Purkinje cell (primary cell): ENCODE measurements at places on chromosomes 3 and 15. TPM values are rescaled to one million over a fixed set of nuclear protein-coding genes. Genes with fewer than 3 reads are reported as not detected.

The ELL3 gene
- not detected in 2 replicates for polyA plus RNA-seq

The CACNA1D gene
- polyA plus RNA-seq, result 1.9 and 3.1 TPM in 2 replicates

The SCN11A gene
- 0.66 and 0.69 TPM in 2 replicates for polyA plus RNA-seq

The OSBPL10 gene
- polyA plus RNA-seq, result 1.7 TPM in 1 of 2 replicates, not detected in the other

The EIF5A2 gene
- polyA plus RNA-seq, result 32.6 and 45.4 TPM in 2 replicates

The ABI3BP gene
- 1.8 TPM in 1 of 2 replicates, not detected in the other for polyA plus RNA-seq

The CGNL1 gene
- polyA plus RNA-seq, result 5.9 and 7.8 TPM in 2 replicates

The MTHFS gene
- 23.3 and 35.2 TPM in 2 replicates for polyA plus RNA-seq

The AADAC gene
- not detected in 2 replicates for polyA plus RNA-seq

The C2CD4A gene
- polyA plus RNA-seq, result not detected in 2 replicates

The TLR9 gene
- polyA plus RNA-seq, result not detected in 2 replicates

The CLDN16 gene
- not detected in 2 replicates for polyA plus RNA-seq

The BFSP2 gene
- not detected in 2 replicates for polyA plus RNA-seq

The RSL24D1 gene
- 182 and 194 TPM in 2 replicates for polyA plus RNA-seq

The ALAS1 gene
- polyA plus RNA-seq, result 54.1 and 54.5 TPM in 2 replicates

The PROK2 gene
- polyA plus RNA-seq, result 8.7 and 10.5 TPM in 2 replicates

The FBXO40 gene
- 0.84 and 1.2 TPM in 2 replicates for polyA plus RNA-seq

The ITGA11 gene
- 0.06 and 0.42 TPM in 2 replicates for polyA plus RNA-seq

The CNTN4 gene
- 49.9 and 60.9 TPM in 2 replicates for polyA plus RNA-seq

The TOPAZ1 gene
- not detected in 2 replicates for polyA plus RNA-seq

The FAM107A gene
- 13.8 and 16.7 TPM in 2 replicates for polyA plus RNA-seq

The ADGRG7 gene
- not detected in 2 replicates for polyA plus RNA-seq

The ASB14 gene
- polyA plus RNA-seq, result 0.13 and 1.8 TPM in 2 replicates

The UROC1 gene
- not detected in 2 replicates for polyA plus RNA-seq

The PP2D1 gene
- not detected in 2 replicates for polyA plus RNA-seq

The CYP1A2 gene
- polyA plus RNA-seq, result not detected in 2 replicates

The MEGF11 gene
- 0.44 and 1.1 TPM in 2 replicates for polyA plus RNA-seq

The TRIM71 gene
- polyA plus RNA-seq, result 0.27 TPM in 1 of 2 replicates, not detected in the other

The TBC1D23 gene
- polyA plus RNA-seq, result 34.0 and 42.0 TPM in 2 replicates

The CEMIP gene
- 0.24 and 2.6 TPM in 2 replicates for polyA plus RNA-seq

The GPR156 gene
- 0.10 TPM in 1 of 2 replicates, not detected in the other for polyA plus RNA-seq

The CHRFAM7A gene
- not detected in 2 replicates for polyA plus RNA-seq

The UBL7 gene
- 43.9 and 53.7 TPM in 2 replicates for polyA plus RNA-seq

The AGTR1 gene
- polyA plus RNA-seq, result 2.9 and 6.6 TPM in 2 replicates

The LIPC gene
- polyA plus RNA-seq, result not detected in 2 replicates

The ECE2 gene
- 1.2 and 3.1 TPM in 2 replicates for polyA plus RNA-seq

The PTX3 gene
- 0.92 TPM in 1 of 2 replicates, not detected in the other for polyA plus RNA-seq

The MYO5C gene
- polyA plus RNA-seq, result 2.6 and 4.4 TPM in 2 replicates

The APOD gene
- 23.4 and 38.2 TPM in 2 replicates for polyA plus RNA-seq

The HRG gene
- not detected in 2 replicates for polyA plus RNA-seq

The GOLGA8N gene
- 0.59 and 0.62 TPM in 2 replicates for polyA plus RNA-seq

The FMN1 gene
- 0.91 TPM in 1 of 2 replicates, not detected in the other for polyA plus RNA-seq

The IMP3 gene
- polyA plus RNA-seq, result 24.8 and 52.7 TPM in 2 replicates

The CACNA2D3 gene
- polyA plus RNA-seq, result 1.8 and 6.2 TPM in 2 replicates

The SLC7A14 gene
- 6.4 and 8.2 TPM in 2 replicates for polyA plus RNA-seq

The PRTG gene
- 1.3 and 1.7 TPM in 2 replicates for polyA plus RNA-seq

The RETNLB gene
- polyA plus RNA-seq, result not detected in 2 replicates

The HTR3C gene
- not detected in 2 replicates for polyA plus RNA-seq

The C15orf62 gene
- 0.21 TPM in 1 of 2 replicates, not detected in the other for polyA plus RNA-seq

The FES gene
- not detected in 2 replicates for polyA plus RNA-seq

The KNG1 gene
- not detected in 2 replicates for polyA plus RNA-seq

The UBA3 gene
- 91.2 and 110 TPM in 2 replicates for polyA plus RNA-seq

The IL17RB gene
- polyA plus RNA-seq, result 4.7 and 5.1 TPM in 2 replicates

The GOLGA6D gene
- polyA plus RNA-seq, result not detected in 2 replicates
